ENCODE measurements at places on chromosomes 12 and 14. TPM values are rescaled to one million over a fixed set of nuclear protein-coding genes. Genes with fewer than 3 reads are reported as not detected.

KDM5A gene
- polyA plus RNA-seq, result 8.9 TPM

RPGRIP1 gene
- not detected for polyA plus RNA-seq

MMP19 gene
- 5.7 TPM for polyA plus RNA-seq

JPH4 gene
- polyA plus RNA-seq, result 8.8 TPM

OR11G2 gene
- polyA plus RNA-seq, result not detected

MIA2 gene
- 2.6 TPM for polyA plus RNA-seq

C14orf132 gene
- polyA plus RNA-seq, result 7.1 TPM

PHETA1 gene
- polyA plus RNA-seq, result 7.3 TPM

ITGB7 gene
- polyA plus RNA-seq, result 0.25 TPM

OR11H12 gene
- not detected for polyA plus RNA-seq

GLIPR1L2 gene
- polyA plus RNA-seq, result 0.24 TPM

KRT72 gene
- polyA plus RNA-seq, result not detected

PGF gene
- polyA plus RNA-seq, result 4.4 TPM

TAPBPL gene
- polyA plus RNA-seq, result 26.0 TPM

KRT83 gene
- not detected for polyA plus RNA-seq

All from SK-N-SH (cell line).